IMR-90 (cell line): ENCODE measurements at places on chromosomes 2 and 18. TPM values are rescaled to one million over a fixed set of nuclear protein-coding genes. Genes with fewer than 3 reads are reported as not detected.

The OLA1 gene
- 54.7 and 118 TPM in 2 replicates for total RNA-seq

The ASB18 gene
- total RNA-seq, result not detected in 2 replicates

The ALLC gene
- not detected in 2 replicates for total RNA-seq

The SLC16A14 gene
- total RNA-seq, result 0.56 and 0.90 TPM in 2 replicates

The TTC27 gene
- total RNA-seq, result 30.5 and 33.3 TPM in 2 replicates

The DLGAP1 gene
- under 0.01 TPM in 1 of 2 replicates, not detected in the other for total RNA-seq

The GCKR gene
- total RNA-seq, result under 0.01 TPM in 1 of 2 replicates, not detected in the other

The IL1B gene
- total RNA-seq, result 3.0 and 3.6 TPM in 2 replicates

The TUBA4B gene
- not detected in 2 replicates for total RNA-seq

The TNFRSF11A gene
- total RNA-seq, result under 0.01 TPM in 1 of 2 replicates, not detected in the other

The SLC66A2 gene
- total RNA-seq, result 16.9 and 17.6 TPM in 2 replicates

The INHBB gene
- 0.18 and 0.28 TPM in 2 replicates for total RNA-seq

The DSG1 gene
- total RNA-seq, result not detected in 2 replicates

The ICA1L gene
- total RNA-seq, result 1.8 and 1.9 TPM in 2 replicates

The CFAP65 gene
- total RNA-seq, result not detected in 2 replicates

The GULP1 gene
- total RNA-seq, result 40.1 and 54.4 TPM in 2 replicates

The PREB gene
- 36.1 and 38.9 TPM in 2 replicates for total RNA-seq

The GPR55 gene
- not detected in 2 replicates for total RNA-seq

The WBP1 gene
- total RNA-seq, result 22.2 and 22.9 TPM in 2 replicates

The DSG4 gene
- not detected in 2 replicates for total RNA-seq

The TRAK2 gene
- total RNA-seq, result 48.9 and 65.4 TPM in 2 replicates

The GPD2 gene
- total RNA-seq, result 100 and 153 TPM in 2 replicates

The GPR39 gene
- total RNA-seq, result 7.2 and 9.0 TPM in 2 replicates

The FAP gene
- 71.0 and 93.9 TPM in 2 replicates for total RNA-seq

The OSBPL6 gene
- total RNA-seq, result 2.8 and 3.2 TPM in 2 replicates

The LBH gene
- 155 and 158 TPM in 2 replicates for total RNA-seq

The CDK5R2 gene
- not detected in 2 replicates for total RNA-seq

The PLB1 gene
- total RNA-seq, result 0.90 and 1.4 TPM in 2 replicates

The SPRED2 gene
- 4.7 and 4.8 TPM in 2 replicates for total RNA-seq

The KLHL29 gene
- 2.0 and 2.5 TPM in 2 replicates for total RNA-seq

The MBP gene
- total RNA-seq, result 0.90 and 1.4 TPM in 2 replicates

The TXNDC2 gene
- total RNA-seq, result under 0.01 and 0.18 TPM in 2 replicates

The UPP2 gene
- not detected in 2 replicates for total RNA-seq

The UGT1A5 gene
- total RNA-seq, result not detected in 2 replicates

The COBLL1 gene
- total RNA-seq, result 1.1 and 2.2 TPM in 2 replicates
